ENCODE measurements at places on chromosomes 4 and X.

- DNase-seq, result no peak
Measured at GRCh38 chr4:132334081-132334480, 815.0 kb upstream of the PCDH10 start.

DNA sequence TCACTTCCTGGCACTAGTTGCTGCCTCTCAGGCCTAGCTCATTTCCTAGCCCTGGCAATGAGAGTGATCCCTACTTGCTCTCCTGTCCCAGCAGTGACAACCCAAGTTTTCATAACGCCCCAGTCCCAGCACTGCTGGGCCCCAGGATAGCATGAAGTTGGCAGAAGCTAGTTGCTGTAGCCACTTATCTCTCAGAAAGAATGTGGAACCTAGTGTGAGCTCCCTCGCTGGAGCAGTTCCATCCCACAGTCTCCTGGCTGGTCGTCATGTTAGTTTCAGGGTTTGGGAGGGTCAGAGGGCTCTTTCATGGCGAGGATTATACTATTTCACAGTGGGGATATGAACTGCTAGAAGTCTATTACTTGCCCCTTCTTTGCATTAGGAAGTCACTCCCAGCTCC lies 5.1 kb downstream of the PF4 start:
- DNase-seq, result no peak

DNA sequence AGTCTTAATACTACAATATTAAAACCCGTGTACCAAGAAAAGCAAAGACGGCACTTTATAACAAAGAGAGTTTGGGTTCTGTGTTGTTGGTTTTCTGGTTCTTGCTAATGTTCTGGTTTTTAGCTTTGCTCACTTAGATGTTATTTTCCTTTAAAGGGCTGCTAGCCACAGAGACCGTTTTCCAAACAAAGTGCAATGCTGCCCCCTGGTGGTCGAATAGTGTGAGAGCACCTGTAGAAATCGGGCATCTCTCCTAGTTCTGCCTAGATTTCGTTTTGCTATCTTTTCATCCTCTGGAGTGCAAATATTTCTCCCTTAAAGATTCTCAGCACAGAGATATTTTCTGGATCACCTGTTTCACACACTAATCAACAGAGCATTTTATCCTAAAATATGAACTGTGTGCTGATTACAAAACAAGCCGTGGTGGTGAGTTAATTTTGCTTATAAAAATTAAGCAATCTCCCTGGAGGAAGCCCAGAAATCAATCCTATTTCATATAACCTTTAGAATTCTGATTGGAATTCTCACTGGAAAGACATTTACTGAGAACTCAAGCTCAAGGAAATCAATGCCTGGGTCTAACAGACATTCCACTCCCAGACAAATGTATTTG lies 334.5 kb upstream of the NOCT start:
- peak; percentile 91 for DNase-seq

DNA sequence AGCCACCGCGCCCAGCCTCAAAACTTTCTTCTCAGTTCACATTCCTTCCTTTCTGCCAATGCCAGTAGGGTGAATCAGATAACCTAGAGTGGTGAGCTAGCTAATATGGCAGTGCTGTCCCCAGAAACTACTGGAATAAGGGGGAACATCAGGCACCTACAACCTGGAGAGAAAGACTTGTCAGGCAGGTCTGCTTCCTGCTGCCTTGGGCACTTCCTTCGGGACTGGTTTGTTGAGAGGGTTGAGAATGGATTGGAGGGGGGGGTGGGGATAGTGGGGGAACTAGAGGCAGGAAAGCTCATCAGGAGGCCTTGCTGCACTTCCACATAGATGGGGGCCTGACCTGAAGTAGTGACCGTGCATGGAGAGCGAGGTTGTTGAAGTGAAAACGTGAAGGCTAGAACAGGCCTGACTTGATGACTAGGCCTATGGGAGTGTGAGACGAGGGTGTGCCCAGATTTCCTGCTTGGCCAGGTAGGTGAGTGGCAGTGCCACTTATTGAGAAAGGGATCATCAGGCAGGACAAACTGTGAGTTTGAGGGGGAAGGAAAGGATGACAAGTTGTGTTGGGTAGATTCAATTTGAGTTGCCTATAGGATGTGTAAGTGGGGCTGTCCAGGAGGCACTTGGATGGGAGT lies 33.4 kb downstream of the SLC25A5 start:
- DNase-seq, result no peak

DNA sequence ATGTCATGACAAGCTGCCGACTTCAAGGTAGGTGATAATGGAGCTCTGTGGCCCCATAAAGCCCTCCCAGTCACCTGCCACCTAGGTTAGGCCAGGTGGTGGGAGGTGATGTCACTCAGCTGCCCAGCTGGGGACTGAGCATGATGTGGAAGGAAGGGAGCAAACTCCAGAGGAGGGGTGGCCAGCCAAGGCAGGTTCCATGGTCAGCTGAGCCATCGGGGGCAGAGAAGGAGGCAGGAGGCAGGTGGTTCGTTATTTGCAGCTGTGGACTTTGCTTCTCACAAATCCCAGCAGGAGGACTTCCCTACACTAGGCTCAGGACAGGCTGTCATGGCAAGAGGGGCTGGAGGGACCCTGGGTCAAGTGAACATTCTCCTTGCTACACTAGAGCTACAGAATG lies 2.1 kb downstream of the CCDC120 start:
- DNase-seq, result no peak

GRCh38 chr4:1210971-1211370 lies 38.0 kb downstream of the CTBP1 start:
- no peak for DNase-seq

DNA sequence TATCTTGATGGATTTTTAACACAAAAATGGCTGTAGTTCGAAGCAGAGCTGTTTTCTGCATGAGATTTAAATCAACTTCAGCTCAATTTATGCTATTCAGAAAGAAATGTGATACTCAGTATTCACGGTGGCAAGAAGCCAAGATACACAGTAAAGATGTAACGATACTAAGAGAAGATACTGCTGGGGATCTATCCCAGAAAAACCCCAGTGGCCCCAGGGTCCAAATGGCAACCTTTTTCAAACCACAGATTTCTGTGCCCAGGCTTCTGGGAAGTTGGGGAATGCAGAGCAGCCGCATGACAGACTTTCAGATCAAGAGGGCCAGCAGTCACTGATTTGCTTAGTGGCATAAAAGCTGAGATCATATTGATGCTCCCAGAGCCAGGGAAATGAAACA lies 353.9 kb downstream of the AFF2 start:
- no peak for DNase-seq

- no peak for DNase-seq
Measured at GRCh38 chrX:130756233-130756632, 146.8 kb downstream of the ENOX2 start.

- DNase-seq, result no peak
Measured at GRCh38 chr4:47659342-47659741, 174.3 kb downstream of the ATP10D start.

DNA sequence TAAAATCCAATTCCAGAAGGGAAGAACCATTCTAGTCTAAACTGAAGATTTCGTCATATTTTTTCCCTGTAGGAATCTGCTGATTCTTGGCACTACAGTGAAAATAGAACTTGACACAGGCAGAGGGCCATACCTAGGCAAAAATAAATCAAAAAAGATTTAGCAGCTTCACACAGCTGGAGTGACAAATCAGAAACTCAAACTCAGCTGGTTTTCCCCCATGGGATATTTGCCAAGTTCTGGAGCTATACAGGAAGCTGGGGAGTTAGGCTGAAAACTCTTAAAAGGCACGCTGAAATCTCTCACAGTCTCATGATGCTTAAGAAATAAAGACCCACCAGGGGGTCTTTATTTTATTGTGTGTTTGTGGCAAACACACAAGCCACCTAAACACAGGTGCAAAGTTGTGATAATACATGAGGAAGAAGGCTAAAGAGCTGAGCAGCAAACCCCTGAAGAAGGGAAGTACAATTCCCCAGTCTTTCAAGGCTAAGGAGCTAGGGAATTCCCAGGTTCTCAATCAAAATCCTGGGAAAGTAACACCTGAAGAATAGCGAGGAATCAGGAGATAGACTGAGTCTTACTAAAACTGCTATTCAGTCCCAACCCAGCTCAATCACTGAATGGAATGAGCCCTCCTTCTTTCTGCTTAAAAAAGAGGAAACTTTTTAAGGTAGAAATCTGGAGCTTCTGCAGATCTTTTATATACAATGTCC lies 32.1 kb upstream of the BEND2 start:
- no peak for DNase-seq

DNA sequence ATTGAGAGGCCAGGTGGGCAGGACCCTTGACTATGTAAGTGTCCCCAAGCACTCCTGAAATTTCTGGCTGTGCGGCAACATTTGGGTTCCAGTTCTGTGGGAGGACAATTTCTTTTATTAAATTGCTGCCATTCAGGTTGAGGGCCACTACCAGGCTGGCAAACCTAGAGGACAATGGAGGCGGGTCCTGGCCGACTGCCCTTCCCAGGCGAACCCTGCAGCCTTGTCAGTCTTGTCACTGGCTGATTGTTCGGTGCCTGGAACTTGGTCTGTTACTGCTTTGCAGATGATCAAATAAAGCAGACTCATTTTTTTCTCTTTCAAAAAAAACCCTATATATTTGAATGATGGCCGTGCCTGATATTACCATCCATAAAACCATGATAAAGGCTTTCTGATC lies 6.6 kb upstream of the TMEM128 start:
- DNase-seq, result no peak

- DNase-seq, result no peak
Measured at GRCh38 chrX:85955510-85955909, 91.8 kb downstream of the CHM start.

- DNase-seq, result no peak
Measured at GRCh38 chr4:125283707-125284279, 31.0 kb upstream of the FAT4 start.

DNA sequence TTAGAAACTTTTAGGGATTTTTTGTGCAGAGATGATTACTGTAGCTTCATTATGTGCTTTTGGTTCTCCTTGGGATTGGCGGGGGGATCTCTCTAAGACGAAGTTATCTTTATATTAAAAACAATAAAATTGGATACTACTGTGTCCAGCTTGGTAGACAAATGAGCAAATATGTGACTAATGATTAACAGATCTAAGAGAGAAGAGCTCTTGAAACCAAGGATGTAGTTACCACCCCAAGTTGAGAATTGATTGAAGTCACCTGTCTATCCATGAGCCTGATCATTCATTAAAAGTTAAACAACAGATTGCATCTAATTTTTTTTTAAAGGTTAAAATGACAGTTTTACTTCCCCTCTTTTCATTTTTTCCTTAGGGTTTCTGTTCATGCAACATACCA lies 8.7 kb downstream of the PAICS start:
- no peak for DNase-seq

DNA sequence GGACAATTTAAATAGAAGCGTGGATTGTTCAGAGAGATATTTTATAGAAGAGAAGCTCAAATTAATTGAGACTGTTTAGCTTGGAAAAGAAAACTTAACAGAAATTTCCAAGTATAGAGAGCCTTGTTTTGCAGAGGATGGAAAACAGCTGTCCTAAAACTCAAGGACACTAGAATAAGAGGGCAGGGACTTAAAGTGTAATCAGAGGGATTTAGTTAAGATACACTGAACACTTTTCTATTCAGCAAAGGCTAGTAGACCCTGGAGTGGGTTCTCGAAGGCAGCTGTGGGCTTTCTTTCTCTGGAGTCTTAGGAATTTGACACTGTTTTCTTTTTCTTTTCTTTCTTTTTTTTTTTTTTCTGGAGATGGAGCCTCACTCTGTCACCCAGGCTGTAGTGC lies 92.7 kb upstream of the ARX start:
- DNase-seq, result no peak

GRCh38 chr4:183263787-183264386 lies 56.2 kb downstream of the CLDN22 start:
- DNase-seq, result no peak

DNA sequence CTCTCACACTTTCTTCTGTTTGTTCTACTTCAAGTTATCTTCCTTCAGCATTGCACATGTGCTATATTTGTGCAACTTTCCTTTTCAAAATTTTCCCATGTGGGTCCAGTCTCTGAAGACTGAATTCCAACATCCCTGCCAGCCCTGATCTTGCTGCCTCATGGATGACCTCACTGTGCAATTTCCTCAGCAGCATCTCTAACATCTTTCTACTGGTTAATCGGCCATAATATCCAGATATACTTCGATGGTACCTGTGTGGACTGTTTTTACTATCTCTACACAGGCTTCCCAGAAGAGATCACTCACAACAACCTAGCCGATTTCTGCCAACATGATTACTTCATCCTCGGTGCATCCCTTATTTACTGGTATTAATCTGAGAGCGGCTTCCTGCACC lies 41.5 kb downstream of the GPM6A start:
- no peak for DNase-seq

DNA sequence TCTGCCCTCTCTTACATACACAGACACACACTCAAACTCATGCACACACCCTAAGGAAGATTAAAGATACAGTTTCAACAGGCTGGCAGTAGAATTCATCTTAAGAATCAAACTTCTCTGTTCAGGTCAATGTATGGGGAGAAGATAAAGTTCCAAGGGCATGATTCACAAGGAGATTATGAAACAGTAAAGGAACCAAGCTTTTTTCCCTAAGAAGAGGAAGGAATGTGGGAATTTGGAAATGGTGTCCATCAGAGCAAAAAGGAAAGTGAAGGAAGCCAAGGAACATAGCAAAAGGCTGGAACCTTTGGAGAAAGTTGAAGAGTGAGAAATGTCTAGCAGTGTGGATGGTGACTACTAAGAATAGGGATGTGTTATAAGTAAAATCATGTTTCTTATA lies 191.0 kb upstream of the NPY2R start:
- DNase-seq, result no peak

GRCh38 chrX:45842207-45842925 lies 641.7 kb upstream of the DIPK2B start:
- DNase-seq, result no peak

DNA sequence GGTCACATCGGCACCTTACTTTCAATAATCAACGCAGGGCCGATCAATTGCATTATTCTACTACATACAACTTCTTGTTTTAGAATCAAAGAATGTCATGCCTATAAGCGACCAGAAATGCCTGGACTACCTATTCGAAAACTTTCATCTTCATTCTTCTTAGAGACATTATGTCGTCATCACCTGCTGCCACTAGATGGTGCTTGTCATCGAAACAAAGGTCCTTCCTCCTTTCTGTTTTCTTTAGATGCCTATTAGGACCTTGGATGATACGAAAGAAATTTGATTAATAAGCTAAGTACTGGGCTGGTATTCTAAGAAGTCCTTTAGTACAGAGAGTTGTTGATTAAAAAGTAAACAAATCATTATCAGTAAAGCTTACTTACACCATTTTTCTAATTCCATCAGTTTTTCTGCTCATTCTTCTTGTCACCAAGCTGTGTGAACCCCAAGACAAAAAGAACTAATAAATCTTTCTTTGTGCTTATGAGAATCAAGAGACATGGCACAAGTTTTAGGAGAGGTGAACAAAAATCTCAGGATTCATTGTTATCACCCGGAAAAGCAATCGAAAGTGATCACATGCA lies 154.5 kb upstream of the SLC4A4 start:
- DNase-seq, result no peak

- DNase-seq, result no peak
Measured at GRCh38 chr4:40506066-40506465, 123.6 kb downstream of the RBM47 start.

GRCh38 chrX:34638116-34638515 lies 19.0 kb downstream of the TMEM47 start:
- no peak for DNase-seq

GRCh38 chr4:41665636-41666207 lies 82.8 kb downstream of the PHOX2B start:
- no peak for DNase-seq

GRCh38 chr4:106368678-106369077 lies at the start of gene GIMD1:
TSS of gene GIMD1 (minus strand) at chr4:106368778. CDS start at chr4:106367435, 1,343 bp downstream.
- no peak for DNase-seq

- DNase-seq, result no peak
Measured at GRCh38 chr4:7358100-7358735, 76.5 kb downstream of the PSAPL1 start.

GRCh38 chrX:31178769-31179125 lies 106.9 kb upstream of the FTHL17 start:
- DNase-seq, result no peak

Measured in right atrium auricular region (tissue), 2 donors.